ENCODE measurements at places on chromosomes 4 and X. TPM values are rescaled to one million over a fixed set of nuclear protein-coding genes. Genes with fewer than 3 reads are reported as not detected.
A peak's percentile ranks its signal among the peaks of the same experiment; 100 is the strongest.

NPNT gene
- total RNA-seq, result 263 TPM

TRAM1L1 gene
- total RNA-seq, result 0.96 TPM

APBB2 gene
- total RNA-seq, result 88.2 TPM

ZGRF1 gene
- 3.4 TPM for total RNA-seq

SUPT20HL1 gene
- total RNA-seq, result not detected

FATE1 gene
- total RNA-seq, result not detected

CT83 gene
- total RNA-seq, result not detected

FAM149A gene
- 16.4 TPM for total RNA-seq

SMIM20 gene
- total RNA-seq, result 25.2 TPM

FDCSP gene
- not detected for total RNA-seq

KIT gene
- total RNA-seq, result 33.3 TPM

THOC2 gene
- 99.9 TPM for total RNA-seq

FRMPD3 gene
- total RNA-seq, result 0.17 TPM

GRCh38 chrX:153973127-153974002 is 811 bp downstream of the TMEM187 start:
- H3K4me3 ChIP-seq, result peak overlapping the region; percentile 56
- peak overlapping the region; percentile 98 for H3K27ac ChIP-seq
- no peaks in the 10 kb centered on the region for H3K36me3 ChIP-seq
- DNase-seq, result no peak

GRCh38 chrX:74804574-74804973 is 120.7 kb downstream of the NEXMIF start:
- no peak overlapping the region for H3K27ac ChIP-seq
- H3K27me3 ChIP-seq, result no peaks in the 10 kb centered on the region
- no peaks in the 10 kb centered on the region for H3K36me3 ChIP-seq
- no peak for DNase-seq
- no peaks in the 10 kb centered on the region for H3K4me1 ChIP-seq

DNA sequence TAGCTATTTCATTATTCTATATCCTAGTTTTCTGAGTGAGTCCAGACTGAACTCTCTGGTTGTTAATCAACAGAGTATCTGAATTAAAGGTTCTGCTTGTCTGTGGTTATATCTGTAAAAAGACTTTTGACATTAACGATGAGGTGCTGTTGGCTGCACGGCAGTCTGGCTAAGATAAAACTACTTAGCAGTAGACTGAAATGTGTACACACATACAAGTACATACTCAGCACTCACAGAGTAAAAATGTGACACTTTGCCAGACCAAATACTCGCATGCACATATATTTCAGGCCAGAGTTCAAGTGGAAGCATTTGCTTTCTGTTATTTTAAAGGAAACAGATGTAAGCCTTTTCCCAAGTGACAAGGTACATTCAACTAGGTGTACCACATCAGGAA is 80.5 kb downstream of the PRDM5 start:
- H3K27ac ChIP-seq, result no peak overlapping the region
- no peak for DNase-seq
- no peaks in the 10 kb centered on the region for H3K36me3 ChIP-seq
- H3K27me3 ChIP-seq, result no peaks in the 10 kb centered on the region
- no peak overlapping the region for H3K4me3 ChIP-seq

GRCh38 chrX:13506574-13506973 is 62.8 kb upstream of the EGFL6 start:
- H3K27ac ChIP-seq, result no peak overlapping the region
- no peak overlapping the region for H3K4me3 ChIP-seq
- no peaks in the 10 kb centered on the region for H3K4me1 ChIP-seq
- no peak for DNase-seq
- no peaks in the 10 kb centered on the region for H3K27me3 ChIP-seq
- H3K36me3 ChIP-seq, result no peaks in the 10 kb centered on the region

DNA sequence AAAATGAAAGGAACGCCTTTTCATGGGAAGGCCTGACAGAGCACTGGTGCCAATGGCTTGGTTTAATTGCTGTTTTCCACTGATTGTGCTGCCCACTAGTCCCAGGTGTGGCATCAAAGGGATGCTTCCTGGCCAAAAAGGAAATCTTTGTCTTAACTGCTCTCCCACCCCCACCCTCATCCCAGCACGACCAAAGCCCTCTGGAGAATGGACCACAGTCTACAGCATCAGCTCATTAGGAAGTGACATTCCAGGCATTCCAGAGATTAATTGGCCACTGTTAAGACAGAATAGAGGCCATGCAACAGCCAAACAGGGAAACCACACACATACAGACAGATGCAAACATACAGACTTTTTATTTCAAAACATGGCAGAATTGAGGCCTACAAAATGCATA is 143.2 kb downstream of the LHFPL1 start:
- no peaks in the 10 kb centered on the region for H3K4me1 ChIP-seq
- no peaks in the 10 kb centered on the region for H3K36me3 ChIP-seq
- H3K4me3 ChIP-seq, result no peak overlapping the region
- no peak for DNase-seq

- H3K27ac ChIP-seq, result no peak overlapping the region
- no peaks in the 10 kb centered on the region for H3K36me3 ChIP-seq
- no peak for DNase-seq
These were observed 981.3 kb downstream of the C4orf33 start for GRCh38 chr4:130077275-130077674.

- no peak overlapping the region for H3K27ac ChIP-seq
- no peak for DNase-seq
These were observed 74.7 kb upstream of the SMAD1 start for GRCh38 chr4:145406970-145407369.

DNA sequence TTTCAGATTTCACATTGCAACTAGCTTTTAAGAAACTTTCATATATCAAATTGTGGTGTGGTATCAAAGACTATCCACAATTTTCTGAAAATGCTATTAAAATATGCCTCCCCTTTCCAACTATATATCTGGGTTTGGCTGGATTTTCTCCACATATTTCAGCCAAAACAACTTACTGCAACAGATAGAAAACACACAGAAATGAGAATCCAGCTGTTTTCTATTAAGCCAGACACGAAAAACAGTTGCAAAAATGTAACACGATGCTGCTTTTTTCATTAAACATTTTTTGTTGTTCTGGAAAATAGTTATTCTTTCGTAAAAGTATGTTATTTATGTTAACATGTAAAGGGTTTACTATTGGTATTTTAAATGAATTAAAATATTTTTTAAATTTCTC is 33.1 kb downstream of the DCTD start:
- H3K4me1 ChIP-seq, result no peaks in the 10 kb centered on the region
- no peaks in the 10 kb centered on the region for H3K27me3 ChIP-seq
- H3K36me3 ChIP-seq, result peaks cover 22% of the 10 kb centered on the region
- H3K4me3 ChIP-seq, result no peak overlapping the region

DNA sequence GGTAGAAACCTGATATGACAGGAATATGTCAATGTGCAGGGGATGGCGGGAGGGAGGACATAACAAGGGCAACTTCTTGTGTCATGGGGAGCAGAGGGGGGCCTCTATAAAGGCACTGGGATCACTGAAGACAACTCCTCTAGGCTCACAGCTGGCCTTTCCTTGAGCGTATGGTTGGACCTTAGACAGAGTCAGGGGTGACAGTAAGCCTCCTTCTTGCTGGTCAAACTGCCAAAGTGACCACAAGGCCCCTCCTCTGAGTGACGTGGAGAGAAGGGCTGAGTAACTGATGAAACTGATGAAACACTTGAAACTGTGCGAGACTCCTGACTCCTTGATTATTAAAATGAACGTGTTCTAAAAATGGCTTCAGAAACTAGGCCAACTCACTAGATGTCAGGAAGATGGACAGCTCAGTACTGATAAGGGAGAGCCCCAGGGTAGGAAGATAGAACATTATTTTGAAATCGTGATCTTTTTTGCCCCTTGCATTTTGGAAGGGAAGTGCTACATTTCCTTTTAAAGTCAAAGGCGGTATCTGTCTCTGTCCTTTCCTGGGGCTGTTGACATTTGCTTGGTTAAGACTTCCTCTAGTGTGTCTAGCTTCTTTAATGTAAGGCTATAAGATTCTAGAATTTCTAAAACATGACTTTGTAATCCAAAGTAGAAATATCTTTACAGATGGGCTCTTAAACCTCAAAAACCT is 1.6 kb downstream of the RAB33A start:
- no peaks in the 10 kb centered on the region for H3K27me3 ChIP-seq
- no peak for DNase-seq
- H3K27ac ChIP-seq, result peak overlapping the region; percentile 51
- H3K36me3 ChIP-seq, result no peaks in the 10 kb centered on the region
- H3K4me3 ChIP-seq, result peak overlapping the region; percentile 53

DNA sequence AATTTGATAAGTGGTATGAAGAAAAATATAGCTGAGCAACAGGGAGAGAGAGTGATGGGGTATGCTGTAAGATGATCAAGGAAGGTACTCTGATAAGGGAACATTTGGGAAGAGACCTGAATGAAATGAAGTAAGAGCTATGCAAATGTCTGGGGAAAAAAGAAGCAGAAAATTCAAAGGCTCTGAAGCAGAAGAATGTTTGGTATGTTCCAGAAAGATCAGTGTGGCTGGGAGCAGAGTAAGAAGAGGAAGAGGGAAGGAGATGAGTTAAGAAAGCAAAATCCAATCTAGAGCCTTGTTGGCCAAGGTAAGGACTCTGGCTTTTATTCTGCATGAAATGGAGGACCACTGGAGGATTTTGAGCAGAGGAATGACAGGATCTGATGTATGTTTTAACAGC is 90.0 kb downstream of the AWAT2 start:
- H3K4me1 ChIP-seq, result no peaks in the 10 kb centered on the region
- no peak overlapping the region for H3K27ac ChIP-seq
- DNase-seq, result no peak

- no peak overlapping the region for H3K27ac ChIP-seq
- no peaks in the 10 kb centered on the region for H3K4me1 ChIP-seq
- no peak overlapping the region for H3K4me3 ChIP-seq
- H3K27me3 ChIP-seq, result no peaks in the 10 kb centered on the region
- no peaks in the 10 kb centered on the region for H3K36me3 ChIP-seq
These were observed 106.9 kb downstream of the FAM53A start for GRCh38 chr4:1576961-1577821.

Data from upper lobe of right lung (tissue), 1 donor.